ENCODE measurements at places on chromosomes 2 and 18.

DNA sequence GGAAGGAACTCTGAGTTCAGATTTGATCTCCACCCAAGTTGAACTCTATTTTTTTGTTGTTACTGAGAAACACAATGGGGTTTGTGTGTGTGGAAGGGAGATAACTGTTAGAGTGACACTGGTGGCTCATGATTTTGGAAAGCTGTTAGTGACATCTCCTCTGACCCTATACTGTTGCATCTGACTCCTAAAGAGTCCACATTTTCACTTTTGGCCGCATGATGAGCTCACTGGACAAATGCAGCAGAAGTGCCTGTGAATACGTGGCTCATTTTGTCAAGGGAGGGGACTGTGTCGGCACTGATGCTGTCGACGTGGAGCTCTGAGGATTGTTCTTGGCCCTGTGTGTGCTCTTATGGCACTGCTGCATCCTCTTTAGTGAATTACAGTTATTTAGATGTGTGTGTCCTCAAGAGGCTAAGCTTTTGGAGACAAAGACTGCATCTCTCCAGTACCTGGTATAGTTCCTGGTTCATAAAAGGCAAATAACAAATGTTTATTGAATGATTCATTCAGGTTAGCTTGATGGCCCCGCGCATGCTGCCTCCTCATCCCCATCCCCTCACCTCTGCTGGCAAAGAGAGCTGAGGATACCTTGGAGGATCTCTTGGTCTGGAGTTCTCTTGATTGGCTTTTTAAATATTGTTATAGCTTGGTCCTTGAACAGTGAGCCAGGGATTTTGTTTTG is 135.4 kb downstream of the PHLPP1 start:
- DNase-seq, result no peak

DNA sequence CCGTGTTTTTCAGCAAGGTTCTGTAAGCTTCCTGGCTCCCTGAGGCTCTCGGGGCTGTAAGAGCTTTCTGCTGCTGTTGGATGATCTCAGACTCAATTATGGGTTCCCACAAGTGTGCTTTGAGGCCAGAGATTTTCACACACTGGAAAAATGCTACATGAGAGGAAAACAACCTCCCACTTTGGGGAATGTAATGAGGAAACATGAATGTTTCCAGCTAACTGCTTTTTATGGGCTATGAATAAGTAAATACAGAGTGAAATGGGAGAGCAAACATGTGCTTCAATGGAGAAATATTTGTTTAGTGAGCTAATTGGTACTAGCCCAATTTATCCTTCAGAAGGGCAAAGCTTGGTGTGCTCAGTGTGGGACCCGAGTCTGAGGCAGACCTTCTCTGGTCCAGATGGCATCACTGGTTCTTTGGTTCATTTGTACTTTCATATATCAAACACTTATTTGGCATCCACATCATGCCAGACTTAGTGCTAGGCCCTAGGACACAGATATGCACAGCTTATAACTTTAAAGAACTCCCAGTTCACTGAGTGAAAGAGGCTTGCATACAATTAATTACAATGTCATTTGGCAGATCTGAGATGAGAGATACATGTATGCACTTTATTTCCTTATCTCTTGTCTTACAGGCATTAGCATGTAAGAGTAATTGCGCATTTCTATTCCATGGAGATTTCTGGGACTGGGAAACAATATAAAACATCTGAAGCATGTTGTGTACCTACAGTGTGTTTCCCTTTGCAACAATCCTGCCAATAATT is 248.8 kb downstream of the RDH14 start:
- DNase-seq, result peak; percentile 28

GRCh38 chr2:82339805-82340204 is 2035.3 kb upstream of the LRRTM1 start:
- DNase-seq, result no peak

DNA sequence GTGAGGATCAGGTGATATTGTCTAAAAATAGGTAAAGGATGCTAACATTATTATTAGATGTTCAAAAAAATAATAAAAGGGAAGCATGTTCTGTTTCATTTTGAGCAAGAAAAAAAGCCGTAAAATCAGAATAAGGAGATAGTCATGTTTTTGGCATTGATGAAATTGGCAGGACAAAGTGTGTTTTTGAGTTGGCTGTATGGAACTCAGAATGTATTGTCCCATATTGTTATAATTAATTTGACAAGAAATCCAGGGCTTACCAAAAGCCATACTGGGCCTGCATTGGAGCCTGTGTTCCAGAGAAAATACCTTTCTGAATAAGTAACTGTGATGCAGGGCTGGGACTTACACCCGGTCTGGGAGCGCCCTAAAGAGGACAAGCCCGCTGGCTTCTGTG is 232.0 kb downstream of the AGAP1 start:
- DNase-seq, result no peak

DNA sequence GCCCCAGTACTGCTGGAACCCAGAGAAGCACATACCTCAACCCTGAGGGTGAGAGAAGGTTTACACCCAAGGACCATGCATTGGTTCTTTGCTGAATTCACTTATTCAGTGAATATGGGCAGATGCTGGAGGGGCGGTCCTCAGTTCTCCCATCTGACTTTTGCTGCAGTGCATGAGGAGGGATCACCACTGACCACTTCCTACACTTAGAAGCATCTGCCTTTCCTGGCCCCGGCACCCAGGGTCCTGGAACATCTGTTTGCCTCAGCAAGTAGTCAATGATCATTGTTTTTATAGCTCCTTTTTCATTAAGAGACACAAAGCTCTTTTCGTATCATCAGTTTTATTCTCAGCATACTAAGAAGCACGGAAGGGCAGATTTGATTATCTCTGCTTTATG is 211.4 kb downstream of the SH3RF3 start:
- DNase-seq, result no peak

DNA sequence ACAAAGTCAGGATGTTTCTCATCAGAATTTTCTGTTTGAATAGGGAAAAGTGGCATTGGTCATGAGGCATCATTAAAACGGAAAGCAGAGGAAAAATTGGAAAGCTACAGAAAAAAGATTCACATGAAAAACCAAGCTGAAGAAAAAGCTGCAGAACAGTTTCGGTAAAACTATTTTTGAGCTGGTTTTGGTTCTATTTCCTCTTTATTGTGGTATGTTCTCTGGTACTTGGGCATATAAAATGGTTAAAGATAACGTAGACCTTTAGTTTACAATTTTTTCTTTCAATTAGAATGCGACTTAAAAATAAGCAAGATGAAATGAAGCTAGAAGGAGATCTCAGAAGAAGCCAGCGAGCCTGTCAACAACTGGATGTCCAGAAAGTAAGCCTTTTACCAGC is 7.6 kb downstream of the GPATCH11 start:
- no peak for DNase-seq

DNA sequence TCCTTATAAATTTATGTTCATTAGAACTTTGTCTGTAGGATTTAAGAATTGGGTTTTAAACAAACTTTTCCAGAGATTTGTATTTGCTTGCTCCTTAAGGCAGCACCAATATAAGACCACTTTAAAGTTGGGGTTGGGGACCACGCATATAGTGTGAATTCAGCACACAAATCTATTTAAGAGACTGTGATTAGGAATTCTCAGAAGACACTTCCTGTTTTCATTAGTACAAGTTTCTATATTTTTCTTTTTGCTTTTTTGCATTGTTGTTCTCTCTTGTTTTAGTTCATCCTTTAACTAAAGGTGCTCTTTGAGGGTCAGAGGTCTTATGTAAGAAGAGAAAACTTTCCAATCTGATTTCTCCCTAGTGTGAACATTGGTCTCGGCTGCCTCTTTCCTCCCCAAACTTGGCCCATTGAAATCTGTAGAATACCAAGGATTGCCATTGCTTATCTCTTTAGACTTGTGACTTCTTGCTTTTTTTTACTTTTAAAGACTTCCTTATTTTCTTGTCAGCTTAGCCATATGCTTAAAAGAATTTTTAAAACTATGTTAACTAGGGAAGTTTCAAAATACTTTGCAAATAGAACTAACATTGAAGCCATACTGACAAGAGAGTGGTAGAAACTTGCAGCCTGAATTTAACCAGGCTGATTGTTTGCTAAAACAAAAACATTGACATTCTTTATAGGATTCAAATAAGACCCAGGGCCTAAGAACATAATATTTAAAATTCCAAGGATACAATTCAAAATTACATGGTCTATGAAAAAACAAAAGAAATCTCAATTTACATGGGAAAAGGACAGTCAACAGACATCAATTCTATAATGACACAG is 264.1 kb upstream of the FN1 start:
- DNase-seq, result no peak

- DNase-seq, result no peak
These were observed 185.9 kb downstream of the AGPS start for GRCh38 chr2:177578454-177578853.

GRCh38 chr2:7931808-7932207 is 750.0 kb upstream of the ID2 start:
- no peak for DNase-seq

DNA sequence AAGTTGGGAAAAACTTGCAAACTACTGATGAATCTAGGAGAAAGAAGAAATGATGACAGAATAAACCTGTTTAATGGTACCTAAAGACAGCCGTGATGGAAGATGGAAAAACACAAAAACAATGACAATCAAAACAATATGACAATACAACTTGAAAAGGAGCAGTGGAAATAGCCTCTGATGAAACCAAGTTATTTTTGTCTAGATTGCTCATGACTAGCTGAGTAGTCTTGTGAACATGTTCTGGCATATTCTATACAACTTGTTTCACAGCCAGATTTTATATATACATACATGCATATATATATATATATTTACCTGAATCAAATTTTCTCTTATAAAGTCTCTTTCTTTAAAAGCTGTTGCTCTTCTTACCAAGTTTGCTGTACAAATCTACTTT is 439.1 kb downstream of the TGIF1 start:
- no peak for DNase-seq

GRCh38 chr2:241358470-241358869 is 2.4 kb downstream of the FARP2 start:
- DNase-seq, result peak; percentile 28

GRCh38 chr2:220956429-220956828 is 615.7 kb downstream of the EPHA4 start:
- DNase-seq, result no peak

DNA sequence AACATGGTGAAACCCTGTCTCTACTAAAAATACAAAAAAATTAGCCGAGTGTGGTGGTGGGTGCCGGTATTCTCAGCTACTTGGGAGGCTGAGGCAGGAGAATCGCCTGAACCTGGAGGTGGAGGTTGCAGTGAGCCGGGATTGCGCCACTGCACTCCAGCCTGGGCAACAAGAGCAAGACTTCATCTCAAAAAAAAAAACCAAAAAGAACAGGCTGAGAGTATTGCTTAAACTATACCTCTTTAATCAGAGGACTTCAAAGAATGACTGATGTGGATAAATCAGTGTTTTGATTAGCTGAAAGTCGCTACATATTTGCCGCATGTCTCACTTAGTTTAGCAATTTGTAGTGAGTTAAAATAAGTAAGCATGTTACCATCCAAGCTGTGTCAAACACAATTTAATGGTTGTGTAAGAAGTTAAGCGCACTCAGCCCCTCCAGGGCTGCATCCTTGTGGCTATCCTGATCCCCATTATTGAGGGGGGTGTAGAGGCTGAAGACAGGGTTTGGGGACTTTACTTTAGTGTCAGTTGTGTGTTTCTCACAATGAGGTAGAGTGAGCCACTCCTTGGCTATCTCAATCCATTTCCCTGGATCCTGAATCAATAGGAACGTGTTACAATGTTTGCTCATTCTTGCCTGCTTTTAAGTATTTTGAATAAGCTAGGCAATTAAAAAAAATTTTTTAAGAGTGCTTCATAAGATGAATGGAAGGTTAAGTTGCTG is 11.0 kb upstream of the FARP2 start:
- no peak for DNase-seq

DNA sequence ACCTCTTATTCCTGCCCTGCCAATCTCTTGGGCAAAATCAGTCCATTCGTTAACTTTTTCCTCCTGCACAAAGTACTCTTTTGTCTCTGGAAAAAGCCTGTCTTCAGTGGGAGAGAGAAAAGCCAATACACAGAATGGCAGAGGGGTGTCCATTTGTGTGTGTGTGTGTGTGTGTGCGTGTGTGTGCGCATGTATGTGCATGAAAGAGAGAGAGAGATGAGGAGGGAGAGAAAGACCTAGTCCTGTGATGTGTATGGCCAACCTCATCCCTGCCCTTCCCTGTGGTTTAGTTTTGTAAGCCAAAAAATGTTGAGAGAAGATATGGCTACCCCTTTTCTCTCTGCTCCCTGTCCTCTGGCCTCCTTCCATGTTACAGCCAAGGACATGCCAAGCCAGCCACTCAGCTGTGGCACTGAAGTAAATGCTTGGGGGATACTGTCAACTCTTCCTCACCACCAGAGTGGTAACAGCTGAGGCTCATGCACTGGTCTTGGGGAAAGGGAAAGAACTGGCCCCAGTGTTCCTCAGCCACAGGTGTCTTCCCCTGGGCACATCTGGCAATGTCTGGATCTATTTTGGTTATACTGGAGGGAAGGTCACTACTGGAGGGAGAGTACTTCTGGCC is 10.6 kb downstream of the SLC4A5 start:
- DNase-seq, result no peak

- no peak for DNase-seq
These were observed 24.9 kb upstream of the ALPP start for GRCh38 chr2:232353660-232354059.

DNA sequence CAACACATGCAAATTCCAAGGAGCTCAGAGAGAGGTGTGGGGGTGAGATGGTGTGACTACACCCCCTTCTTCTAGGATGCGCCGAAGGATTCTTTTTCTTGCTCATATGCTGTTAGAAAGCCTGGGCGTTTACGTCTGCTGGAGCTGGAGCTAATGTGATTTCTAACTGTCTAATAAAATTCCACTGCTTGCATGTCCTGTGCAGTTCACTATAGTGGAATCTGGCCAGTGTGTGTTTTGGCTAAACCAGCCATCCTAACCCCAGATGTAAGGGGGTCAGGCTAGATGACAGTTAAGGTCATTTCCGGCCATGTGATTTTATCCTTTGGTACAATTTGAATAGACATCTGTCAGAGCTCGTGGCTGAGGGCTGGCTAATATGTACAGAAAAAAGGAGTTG is 194.1 kb downstream of the PRKCE start:
- DNase-seq, result no peak

DNA sequence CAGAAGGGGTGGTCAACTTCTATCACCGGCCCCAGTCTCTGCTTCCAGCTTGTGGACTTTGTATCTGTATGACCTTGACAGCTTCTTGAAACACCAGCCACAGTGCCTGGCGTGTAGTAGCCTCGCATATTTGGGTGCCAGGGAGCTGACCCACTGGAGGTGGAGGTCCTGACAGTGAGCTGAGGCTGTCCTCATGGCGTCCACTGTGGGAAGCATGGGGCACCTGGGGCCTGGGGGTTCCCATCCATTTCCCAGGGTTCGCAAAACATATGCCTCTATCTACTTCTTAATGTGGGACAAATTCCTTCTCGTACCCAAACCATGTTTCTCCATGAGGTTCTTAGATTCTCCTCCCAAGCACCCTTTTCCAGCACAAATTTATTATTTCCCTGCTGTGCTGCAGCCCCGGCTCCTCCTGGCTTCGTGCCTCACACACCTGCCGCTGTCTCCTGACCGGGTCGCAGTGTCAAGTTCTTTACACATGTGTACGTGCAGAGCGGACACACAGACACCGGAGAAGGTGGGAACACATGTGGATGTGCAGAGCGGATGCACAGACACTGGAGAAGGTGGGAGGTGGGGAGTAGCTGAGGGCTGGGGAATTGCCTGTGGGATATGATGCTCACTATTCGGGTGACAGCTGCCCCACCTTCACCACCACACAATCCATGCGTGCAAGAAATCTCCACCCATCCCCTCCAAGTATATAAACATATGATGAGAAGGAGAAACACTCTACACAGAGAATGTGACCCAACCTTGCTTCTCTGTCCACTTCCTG is 23.4 kb downstream of the TMEM18 start:
- DNase-seq, result no peak

- DNase-seq, result no peak
These were observed 326.1 kb upstream of the HS6ST1 start for GRCh38 chr2:128644718-128645256.
